ENCODE measurements at places on chromosomes 7 and 10.

- no peak for DNase-seq
These were observed 95.3 kb upstream of the HDAC9 start for GRCh38 chr7:18400275-18400674.

DNA sequence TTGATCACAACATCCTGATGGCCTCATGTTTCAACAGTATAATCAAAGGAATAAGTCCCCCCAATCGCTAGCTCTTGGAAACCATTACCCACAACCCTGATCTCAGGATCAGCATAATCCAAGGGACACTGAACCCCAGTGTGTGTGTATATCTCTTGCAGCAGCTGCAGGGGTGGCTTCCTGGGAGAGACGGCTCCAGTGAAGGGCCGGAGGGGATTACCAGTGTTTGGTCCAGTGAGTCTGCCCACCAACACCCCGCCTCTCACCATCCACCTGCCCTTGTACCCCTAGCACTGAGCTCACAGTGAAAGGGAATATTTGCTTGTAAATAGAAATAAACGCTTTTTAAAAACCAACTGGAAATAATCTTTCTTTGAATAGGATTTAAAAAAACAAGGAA lies 63.1 kb downstream of the FAM53B start:
- DNase-seq = no peak

GRCh38 chr7:18013936-18014335 lies 13.7 kb downstream of the PRPS1L1 start:
- DNase-seq = no peak

GRCh38 chr7:153641199-153641598 lies 411.0 kb upstream of the DPP6 start:
- DNase-seq = no peak

DNA sequence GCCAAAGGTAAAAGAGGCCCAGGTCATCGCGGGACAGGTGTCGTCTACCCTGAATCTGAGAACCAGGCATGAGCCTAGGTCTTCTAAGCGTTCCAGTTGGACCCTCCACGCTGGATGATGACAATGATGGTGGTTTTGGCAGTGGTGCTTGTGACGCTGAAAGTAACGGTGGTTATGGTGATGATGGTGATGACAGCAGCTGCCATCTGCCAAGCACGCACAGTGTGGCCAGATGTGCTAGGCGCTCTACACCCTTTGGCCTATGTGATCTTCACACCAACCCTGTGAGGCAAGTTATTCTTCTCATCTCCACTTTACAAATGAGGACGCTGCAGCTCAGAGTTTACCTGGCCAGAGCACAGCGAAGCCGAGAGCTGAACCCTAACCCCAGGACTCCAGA lies 93.9 kb downstream of the FAM53B start:
- no peak for DNase-seq

- DNase-seq = no peak
These were observed 20.1 kb downstream of the CYTH3 start for GRCh38 chr7:6252341-6252746.

GRCh38 chr10:46028584-46029460 lies 1.6 kb downstream of the NCOA4 start:
- DNase-seq = peak; percentile 13

DNA sequence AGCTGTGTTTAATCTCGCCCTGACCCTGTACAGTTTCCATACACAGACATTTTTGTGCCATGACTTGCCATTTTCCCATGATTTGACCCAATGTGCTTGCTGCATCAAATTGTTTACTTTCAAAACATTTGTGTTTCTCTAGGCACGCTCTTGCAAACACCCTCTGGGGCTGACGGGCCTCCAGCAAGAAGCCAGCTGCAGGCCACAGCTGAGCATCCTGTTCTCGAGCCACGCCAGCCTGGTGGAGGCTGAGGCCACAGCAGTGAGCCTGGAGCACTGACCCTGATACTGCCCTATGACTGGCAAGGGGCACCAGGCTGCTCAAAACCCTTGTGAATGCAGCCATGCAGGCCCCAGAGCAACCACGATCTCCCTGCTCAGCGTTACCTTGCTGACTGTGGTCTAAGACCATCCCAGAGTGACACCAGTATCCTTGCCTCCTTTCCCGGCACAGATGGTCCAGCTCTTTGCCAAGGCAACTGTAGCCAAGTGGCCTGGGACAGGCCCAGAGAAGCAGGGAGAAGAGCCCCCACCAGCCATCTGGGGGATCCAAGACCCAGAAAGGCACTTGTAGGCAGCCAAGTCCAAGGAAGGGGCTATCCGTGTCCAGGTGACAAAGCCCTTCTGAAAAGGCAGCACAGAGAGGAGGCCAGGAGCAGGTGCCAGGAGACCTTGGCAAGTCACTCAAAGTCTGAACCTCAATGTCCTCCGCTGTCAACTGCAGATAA lies 78.5 kb downstream of the OAT start:
- no peak for DNase-seq

GRCh38 chr7:132738254-132738653 lies 162.0 kb upstream of the PLXNA4 start:
- DNase-seq = no peak

DNA sequence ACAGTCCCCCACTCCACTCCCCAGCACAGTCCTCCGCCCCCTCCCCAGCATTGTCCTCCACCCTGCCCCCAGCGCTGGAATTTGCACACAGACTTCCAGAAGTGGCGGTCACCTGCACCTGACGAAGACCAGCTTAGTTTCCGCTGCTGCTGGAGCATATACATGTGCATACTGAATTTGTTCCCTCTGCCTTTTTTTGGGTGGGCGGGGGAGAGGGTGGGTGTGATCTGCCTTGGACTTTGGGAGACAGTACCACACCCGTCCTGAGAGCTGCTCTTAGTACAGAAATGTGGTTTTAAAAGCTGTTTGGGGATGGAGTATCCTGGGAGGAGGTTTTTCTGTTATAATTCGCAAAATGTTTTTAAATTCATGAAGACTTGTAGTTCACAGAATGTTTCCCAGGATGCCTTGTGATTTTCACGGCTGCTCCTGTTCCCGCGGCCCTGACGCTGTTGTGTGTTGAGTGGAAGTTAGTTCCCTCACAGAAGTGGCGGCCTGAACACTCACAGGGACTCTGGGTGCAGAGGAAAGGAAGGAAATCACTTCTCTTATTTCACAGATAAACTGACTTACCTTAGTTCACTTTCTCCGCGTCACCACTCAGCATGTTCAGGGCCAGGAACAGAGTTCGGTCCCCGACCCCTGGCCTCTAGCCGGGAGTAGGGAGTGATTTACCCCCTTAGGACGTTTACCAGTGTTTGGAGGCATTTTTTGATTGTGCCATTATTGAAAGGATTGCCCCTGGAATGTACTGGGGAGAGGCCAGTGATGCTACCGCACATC lies 18.6 kb downstream of the PFKP start:
- no peak for DNase-seq

GRCh38 chr7:73565675-73566340 lies 8.3 kb upstream of the BCL7B start:
- no peak for DNase-seq

DNA sequence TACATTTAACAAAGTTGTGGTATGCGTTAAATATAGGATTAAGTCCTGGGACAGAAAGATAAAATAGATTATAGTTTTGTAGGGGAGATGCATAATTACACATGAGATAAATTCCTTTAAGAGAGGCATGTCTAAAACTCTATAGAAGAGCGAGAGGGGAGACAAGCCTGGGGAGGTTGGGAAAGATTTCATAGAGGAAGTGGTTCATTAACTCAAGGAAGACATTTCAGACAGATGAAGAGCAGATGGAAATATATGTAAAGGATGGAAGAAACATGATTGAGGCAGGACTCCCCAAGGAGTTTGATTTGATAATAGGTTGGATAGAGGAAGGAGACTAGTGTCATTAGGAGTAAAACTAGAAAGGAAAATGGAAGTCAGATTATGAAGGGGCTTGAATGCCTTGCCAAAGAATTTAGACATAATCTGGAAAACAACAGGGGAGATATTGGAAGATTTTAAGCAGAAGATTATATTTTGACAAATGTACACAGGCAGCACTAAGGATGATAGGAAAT lies 96.1 kb downstream of the PHTF2 start:
- DNase-seq = no peak

DNA sequence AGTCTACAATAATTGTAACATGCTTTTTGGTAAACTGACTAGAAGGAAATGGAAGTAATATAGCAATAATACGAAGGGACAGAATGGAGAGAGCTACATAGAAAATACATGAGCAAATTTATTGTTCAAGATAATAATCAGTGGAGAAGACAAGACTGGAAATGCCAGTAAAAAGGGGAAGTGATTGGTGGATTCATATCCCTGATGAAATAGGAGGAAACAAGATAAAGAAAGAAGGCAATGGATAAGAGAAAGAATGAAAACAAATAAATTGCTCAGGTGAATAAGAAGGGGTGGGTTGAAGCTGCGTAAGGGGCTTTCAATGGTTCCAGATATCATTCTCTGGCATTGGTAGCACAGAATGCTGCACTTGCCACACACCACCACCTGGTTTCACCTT lies 135.9 kb downstream of the LRRN3 start:
- no peak for DNase-seq

DNA sequence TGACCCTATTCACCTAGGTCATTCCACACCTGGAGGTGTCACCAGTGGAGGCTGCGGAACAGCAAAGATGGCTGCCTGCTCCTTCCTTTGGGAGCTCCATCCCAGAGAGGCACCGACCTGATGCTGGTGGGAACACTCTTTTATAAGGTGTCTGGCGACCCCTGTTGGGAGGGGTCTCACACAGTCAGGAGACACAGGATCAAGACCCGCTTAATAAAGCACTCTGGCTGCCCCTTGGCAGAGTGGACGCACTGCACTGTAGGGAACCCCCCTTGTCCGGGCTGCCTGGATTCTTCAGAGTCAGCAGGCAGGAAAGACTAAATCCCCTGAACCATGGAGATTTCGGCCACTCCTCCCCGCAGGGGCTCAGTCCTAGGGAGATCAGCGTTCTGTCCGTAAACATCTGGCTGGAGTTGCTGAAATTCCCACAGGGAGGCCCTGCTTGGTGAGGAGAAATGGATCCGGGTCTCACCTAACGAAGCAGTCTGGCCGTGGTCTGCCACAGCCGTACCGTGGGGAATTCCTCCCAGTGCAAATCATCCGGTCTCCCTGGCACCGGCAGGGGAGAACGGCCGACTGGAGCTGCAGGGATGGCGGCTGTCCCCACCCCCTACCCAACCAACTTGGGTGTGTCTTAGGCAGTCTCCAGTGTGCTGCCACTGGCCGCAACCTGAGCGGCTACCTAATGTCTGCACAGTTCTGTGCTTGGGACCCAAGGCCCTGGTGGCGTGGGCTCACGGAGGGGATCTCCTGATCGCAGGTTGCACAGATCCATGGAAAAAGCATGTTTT lies 66.1 kb downstream of the LSMEM1 start:
- no peak for DNase-seq

- no peak for DNase-seq
These were observed 488.5 kb downstream of the ANKRD7 start for GRCh38 chr7:118713039-118713438.

- no peak for DNase-seq
These were observed 8.6 kb upstream of the RFC2 start for GRCh38 chr7:74262639-74263398.

- DNase-seq = no peak
These were observed 76.1 kb upstream of the HDAC9 start for GRCh38 chr7:18419456-18419855.

DNA sequence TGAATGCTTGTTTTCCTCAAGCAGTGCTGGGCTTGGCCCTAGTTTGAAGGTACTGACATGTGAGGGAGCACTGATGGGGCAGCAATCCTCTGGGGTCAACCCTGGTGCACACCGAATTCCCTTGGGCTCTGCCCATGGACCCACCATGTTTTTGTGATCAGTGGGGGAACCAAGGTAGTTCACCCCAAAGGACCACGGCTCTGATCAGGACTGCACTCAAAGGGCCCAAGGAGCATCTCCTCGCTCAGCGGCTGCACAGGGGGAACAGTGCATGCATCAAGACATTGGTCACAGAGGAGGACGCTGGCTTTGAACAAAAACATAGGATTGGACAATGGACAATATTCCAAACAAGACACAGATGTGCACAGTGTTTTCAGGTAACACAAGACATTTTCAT lies 12.7 kb downstream of the CXCL12 start:
- no peak for DNase-seq

DNA sequence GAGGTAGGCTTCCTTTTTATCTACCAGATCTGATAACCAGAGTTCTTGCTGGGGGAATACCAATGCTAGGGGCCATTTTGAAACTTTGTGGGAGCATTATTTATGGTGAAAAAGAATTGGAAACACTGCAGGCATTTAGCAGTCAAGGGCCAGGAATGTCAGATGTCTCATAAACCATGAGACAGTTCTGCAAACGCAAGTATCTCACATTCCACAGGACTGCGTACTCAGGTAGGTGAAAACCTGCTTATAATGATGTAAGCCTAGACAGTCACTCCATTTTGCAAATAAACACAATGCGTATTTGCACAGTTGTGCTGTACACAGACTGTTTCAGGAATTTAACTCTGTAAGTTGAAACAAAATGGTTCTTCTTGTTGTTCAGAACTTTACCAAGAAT lies 33.9 kb downstream of the ECHDC3 start:
- DNase-seq = no peak

DNA sequence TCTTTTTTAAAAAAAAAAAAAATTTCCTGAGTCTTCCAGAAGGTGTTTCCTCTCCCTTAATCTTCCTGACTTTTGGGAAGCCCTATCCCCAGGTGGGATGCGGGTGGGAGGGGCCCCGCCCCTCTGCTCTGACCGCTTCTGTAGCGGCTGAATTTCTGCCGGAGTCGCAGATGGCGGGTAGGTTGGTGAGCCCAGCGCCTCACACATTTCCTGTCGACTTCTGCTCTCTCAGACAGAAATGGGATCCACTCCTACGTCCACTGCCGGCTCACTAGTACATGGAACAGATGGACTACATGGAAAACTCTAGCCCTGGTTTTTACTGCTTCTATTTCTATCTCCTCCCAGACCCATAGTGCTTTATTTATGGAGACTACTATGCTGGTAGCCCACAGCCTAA lies 90.9 kb downstream of the NEUROD6 start:
- no peak for DNase-seq

GRCh38 chr7:81745637-81746036 lies 24.2 kb downstream of the HGF start:
- DNase-seq = no peak

GRCh38 chr10:105328503-105329133 lies 687.5 kb downstream of the SORCS3 start:
- no peak for DNase-seq

DNA sequence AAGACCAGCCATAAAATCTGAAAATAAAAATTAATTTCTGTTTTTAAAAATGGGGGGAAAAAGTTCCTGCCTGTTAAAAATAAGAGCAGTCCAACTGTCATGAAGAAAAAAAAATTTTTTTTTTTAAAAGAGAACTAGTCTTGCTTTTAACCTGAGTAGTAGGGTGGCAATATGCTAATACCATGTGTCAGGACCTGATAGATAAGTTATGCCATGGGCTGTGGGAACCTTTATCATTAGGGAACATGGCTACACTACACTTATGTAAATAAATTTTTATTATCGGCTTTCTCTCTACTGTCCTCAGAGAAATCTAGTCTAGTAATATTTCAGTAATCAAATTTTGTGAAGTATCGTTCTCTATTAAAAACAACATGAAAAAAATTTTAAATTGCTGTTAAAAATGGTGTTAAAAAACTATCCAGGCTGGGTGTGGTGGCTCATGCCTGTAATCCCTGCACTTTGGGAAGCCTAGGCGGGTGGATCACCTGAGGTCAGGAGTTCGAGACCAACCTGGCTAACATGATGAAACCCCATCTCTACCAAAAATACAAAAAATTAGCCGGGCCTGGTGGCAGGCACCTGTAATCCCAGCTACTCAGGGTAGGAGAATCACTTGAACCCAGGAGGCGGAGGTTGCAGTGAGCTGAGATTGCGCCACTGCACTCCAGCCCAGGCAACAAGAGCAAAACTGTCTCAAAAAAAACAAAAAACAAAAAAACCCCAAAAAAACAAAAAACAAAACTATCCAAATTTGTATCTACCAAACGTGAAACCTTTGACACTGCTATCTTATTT lies 20.7 kb downstream of the NT5C3A start:
- DNase-seq = no peak

Measured in activated T-cell treated with anti-CD3 and anti-CD28 coated beads for 24 hours (primary cell).